ENCODE measurements at places on chromosomes 7 and 10.

DNA sequence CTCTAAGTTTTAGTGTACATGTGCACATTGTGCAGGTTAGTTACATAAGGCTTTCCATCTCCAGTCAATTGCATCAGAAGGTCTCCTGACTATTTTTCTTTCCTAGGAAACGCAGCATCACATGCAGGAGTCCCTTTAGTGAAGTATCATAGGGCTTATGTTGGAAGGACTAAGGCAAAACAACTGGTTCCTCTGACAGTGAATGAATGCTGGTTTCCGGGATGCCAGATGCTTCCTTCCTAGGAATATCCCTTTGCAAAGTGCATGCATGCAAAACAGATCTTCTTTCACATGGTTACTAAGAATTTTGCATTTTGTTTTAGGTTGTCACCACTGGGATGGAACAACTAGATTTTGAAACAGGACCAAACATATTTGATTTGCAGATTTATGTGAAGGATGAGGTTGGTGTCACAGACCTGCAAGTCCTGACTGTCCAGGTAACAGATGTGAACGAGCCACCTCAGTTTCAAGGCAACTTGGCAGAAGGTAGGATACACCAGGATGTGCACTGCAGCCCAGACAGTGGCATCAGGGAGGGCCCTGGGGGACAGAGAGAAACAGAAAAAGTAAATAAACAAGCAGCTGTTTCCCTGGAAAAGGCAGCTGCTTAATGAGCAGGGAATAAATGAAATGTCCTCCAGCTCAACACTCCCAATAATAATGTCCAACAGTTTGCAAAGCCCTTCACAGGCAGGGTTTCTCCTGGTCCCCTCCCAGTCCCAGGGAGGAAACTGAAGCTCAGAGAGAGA, 17.8 kb downstream of the CDHR3 start:
- no peak for DNase-seq

DNA sequence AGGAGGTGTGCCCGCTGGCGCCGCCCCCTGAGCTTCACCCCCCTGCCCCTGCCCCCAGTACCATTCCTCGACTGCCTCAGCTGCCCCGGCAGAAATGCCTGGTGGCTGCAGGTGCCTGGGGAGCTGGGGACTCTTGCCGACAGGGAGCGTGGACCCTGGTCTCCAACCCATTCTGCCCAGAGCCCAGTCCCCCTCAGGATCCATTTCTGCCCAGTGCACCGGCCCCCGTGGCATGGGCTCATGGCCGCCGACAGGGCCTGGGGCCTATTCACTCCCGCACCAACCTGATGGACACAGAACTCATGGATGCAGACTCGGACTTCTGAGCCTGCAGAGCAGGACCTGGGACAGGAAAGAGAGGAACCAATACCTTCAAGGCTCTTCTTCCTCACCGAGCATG, 12.7 kb upstream of the AHCYL2 start:
- DNase-seq, result no peak

DNA sequence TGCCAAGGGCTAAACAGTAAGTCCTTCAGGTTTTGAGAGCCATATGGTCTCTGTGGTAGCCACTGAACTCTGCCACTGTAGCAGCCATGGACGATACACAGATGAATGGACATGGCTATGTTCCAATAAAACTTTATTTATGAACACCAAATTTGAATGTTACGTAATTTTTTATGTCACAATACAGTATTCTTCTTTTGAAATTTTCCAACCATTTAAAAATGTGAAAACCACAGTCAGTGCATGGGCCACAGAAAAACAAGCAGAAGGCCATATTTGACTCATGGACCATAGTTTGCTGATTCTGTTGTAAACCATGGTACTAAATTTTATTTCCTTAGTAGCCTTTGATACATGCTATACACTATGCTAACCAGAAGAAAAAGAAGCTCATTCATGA, 361.8 kb downstream of the MAGI2 start:
- DNase-seq, result no peak

DNA sequence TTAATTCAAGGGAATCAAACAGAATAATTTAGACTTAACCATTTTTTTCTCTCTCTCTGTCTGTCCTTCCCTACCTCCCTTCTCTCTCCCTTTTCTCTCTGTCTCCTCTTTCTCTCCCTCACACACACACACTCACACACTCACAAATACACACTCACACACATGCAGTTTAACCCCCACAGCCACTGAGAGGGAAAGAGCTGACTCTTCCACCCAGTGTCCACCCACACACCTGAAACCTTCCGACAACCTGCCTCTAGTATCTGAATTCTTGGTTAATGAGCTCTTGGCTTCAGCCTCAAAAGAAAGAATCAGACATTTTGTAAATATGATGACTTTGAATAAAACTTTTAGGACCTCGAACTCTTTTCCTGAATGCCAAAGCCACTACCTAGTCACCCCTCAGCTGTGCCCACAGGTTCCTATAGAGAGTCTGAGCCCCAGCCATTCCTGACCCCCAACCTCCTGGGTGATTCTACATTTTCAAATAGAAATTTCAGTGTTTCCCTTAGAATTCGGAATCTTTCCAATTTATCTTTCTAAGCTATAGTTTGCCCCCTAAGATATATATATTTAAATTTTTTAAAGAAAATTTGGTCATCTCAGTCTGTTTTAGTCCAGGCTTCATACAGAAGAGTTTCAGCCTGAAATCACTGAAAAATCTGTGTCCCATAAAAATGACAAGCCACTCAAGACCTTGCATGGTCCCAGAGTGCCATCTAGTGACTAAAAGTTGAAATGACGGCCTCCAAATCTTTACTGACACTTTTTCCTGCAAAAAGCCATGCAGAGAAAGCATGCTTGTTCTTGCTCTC, 202.8 kb downstream of the IPMK start:
- DNase-seq, result peak; percentile 29

DNA sequence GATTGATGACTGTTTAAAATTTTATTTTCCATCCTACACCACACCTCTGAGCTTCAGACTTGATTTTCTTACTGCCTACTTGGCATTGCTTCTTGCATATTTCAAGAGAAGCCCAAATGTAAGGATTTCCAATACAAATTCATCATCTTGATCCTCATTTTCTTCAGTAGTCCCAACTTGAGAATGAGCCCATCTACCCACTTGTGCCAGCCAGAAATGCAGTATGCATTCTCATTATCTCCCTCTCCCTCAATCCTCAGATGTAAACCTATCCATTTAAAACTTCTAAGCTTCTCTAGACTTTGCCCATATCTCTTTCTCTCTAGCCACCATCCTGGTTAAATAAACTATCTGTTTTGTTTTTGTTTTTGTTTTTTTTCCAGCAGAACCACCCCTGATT, 22.4 kb upstream of the EGFR start:
- no peak for DNase-seq

GRCh38 chr10:8057636-8058273, 3.3 kb downstream of the GATA3 start:
- DNase-seq, result no peak

DNA sequence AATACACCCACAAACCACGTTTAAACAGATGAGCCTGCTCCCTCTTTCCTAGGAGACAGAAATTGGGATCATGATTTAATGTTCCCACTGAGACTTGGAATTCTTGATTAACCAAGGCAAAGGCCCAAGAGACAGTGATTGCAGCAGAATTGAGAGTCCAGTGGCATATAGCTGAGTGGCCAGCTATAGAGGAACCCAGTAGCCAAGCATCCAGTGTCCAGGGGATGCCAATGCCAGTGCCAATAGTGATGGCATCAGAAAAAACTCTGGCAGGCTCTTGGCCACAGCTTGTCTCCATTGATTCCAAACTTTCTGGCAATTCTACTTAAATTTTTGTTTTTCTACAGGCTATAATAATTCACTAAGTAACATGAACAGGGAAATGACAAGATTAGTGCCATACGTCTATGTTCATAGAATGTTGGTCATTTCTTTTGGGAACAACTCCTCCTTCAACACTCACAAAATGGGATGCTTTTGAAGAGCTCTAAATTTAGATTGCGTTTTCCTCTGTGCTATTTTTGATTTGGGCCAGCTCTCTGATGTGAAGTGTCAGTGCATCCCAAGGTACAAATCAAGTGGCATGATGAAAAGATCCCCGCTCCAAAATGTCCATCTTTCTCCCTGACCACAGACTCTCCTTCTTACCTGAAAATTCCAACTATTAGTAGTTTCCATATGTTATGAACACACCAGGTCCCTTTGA, 83.1 kb upstream of the A1CF start:
- no peak for DNase-seq

DNA sequence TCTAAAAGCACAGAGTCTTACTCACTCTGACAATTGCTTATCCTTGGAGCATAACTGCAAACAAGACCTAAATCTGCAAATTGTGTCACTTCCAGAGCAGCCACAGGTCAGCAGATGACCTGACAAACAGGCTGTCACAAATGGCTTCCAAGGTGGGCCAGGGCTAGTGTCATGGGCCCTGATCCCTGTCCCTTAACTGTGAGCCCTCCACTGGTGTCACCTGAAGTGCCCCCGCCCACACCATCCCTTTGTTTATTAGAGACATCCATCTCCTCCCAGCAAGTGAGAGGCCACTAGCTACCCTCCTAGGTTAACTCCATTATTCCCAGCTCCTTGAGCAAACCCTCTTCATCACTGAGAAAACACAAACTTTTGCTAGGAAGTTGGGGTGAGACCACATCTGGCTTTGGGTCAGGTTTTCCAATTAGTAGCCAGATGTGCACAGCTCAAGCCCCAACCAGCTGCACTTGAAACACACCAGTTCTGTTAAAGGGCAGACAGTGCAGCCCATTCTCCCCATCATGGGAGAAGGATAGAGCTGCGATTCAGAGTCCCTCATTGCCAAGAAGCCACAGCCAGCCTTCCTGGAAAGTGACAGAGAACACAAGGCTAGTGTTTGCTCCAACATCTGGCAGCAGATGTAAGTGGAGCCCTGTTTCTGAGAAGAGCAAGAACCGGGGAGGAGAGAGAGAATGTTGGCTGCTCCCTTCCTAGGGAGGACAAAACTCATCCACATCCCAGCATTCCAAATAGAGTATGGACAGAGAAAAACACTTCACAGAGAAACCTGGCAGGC, 75.7 kb upstream of the NANOS1 start:
- DNase-seq, result peak; percentile 11

GRCh38 chr7:36283181-36283580, 106.5 kb upstream of the ANLN start:
- no peak for DNase-seq

DNA sequence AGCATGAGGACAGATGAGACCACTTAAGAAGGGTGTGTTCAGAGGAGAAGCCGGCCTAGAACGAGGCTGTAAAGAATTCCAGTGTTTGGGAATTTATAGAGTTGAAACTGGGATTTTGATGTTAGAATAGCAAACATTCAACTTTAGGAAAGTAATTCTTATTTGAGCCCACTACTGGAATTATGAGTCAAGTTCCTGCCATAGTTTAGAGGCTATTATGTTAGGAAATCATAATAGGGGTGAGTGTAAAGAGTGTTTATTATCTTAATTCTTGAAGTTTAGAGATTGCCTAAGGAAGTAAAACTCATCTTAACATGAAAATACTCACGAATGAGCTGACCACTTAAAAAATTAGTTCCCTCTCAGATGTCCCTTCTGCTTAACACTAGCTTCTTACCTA, 2.1 kb downstream of the CBLL1 start:
- no peak for DNase-seq

DNA sequence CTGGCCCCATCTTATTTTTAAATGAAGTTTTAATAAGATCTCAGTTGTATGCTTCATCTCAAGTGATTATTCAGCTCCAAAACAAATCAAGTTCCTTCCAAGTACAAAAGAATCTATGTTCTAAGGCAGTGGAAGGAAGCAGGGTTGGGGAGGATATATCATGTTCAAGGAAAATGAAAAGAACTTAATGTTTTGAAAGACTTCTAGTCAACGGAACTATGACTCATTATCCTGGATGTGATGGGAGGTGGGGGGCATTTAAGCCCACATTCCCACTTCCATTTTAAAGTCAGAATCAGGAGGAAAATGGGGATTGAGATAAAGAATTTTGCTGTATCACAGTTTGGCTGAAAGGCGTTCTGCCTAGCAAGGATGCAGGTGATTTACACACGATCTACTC, 59.4 kb downstream of the FANK1 start:
- no peak for DNase-seq

DNA sequence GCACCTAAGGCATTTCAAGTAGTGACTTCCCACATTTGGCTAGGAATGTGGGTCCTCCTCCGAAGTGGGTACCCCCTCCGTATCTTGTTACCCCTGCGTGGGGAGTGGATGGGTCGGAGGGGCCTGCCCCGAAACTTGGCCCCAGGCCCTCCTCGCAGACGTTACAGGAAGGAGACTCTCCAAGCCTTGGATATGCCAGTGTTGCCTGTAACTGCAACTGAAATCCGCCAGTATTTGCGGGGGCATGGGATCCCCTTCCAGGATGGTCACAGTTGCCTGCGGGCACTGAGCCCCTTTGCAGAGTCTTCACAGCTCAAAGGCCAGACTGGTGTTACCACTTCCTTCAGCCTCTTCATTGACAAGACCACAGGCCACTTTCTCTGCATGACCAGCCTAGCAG, 823 bp downstream of the TWNK start:
- no peak for DNase-seq

- peak; percentile 25 for DNase-seq
Observed at GRCh38 chr7:85068799-85069198, 118.1 kb downstream of the SEMA3D start.

- DNase-seq, result peak; percentile 66
Observed at GRCh38 chr10:96124230-96125141, 5.6 kb upstream of the ZNF518A start.

DNA sequence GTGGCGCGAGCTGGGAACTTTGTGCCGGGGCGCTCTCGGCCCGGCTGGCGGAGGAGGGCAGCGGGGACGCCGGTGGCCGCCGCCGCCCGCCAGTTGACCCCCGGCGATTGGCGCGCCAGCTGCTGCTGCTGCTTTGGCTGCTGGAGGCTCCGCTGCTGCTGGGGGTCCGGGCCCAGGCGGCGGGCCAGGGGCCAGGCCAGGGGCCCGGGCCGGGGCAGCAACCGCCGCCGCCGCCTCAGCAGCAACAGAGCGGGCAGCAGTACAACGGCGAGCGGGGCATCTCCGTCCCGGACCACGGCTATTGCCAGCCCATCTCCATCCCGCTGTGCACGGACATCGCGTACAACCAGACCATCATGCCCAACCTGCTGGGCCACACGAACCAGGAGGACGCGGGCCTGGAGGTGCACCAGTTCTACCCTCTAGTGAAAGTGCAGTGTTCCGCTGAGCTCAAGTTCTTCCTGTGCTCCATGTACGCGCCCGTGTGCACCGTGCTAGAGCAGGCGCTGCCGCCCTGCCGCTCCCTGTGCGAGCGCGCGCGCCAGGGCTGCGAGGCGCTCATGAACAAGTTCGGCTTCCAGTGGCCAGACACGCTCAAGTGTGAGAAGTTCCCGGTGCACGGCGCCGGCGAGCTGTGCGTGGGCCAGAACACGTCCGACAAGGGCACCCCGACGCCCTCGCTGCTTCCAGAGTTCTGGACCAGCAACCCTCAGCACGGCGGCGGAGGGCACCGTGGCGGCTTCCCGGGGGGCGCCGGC, 870 bp downstream of the FZD1 start:
- peak; percentile 75 for DNase-seq

- peak; percentile 57 for DNase-seq
Observed at GRCh38 chr7:5780801-5781496, 514 bp downstream of the RNF216 start.

- no peak for DNase-seq
Observed at GRCh38 chr10:79976999-79977398, 28.1 kb upstream of the SFTPD start.

All from lung (tissue), 17 donors.